ENCODE measurements at places on chromosomes 6 and 20.

DNA sequence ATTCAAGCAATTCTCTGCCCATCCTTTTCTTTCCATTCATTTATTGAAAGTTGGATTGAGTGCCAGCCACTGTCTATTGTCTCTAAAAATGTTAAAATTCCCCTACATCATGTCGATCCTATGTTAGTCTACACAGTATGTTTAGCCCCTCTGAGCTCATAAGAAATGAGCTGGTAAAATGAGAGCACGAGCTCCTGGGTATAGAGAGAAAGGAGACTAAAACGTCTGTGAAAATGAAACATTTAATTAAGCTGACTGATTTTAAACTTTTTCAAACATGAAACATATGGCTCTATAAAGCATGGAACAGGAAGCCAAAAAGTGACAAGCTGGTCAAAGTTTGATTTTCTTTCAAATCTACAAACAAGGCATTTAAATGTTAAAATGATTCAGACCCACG lies 104.0 kb upstream of the ASF1A start:
- H3K27ac ChIP-seq: no peak overlapping the region
- H3K27me3 ChIP-seq: no peaks in the 10 kb centered on the region
- DNase-seq: no peak
- no peaks in the 10 kb centered on the region for H3K4me1 ChIP-seq

DNA sequence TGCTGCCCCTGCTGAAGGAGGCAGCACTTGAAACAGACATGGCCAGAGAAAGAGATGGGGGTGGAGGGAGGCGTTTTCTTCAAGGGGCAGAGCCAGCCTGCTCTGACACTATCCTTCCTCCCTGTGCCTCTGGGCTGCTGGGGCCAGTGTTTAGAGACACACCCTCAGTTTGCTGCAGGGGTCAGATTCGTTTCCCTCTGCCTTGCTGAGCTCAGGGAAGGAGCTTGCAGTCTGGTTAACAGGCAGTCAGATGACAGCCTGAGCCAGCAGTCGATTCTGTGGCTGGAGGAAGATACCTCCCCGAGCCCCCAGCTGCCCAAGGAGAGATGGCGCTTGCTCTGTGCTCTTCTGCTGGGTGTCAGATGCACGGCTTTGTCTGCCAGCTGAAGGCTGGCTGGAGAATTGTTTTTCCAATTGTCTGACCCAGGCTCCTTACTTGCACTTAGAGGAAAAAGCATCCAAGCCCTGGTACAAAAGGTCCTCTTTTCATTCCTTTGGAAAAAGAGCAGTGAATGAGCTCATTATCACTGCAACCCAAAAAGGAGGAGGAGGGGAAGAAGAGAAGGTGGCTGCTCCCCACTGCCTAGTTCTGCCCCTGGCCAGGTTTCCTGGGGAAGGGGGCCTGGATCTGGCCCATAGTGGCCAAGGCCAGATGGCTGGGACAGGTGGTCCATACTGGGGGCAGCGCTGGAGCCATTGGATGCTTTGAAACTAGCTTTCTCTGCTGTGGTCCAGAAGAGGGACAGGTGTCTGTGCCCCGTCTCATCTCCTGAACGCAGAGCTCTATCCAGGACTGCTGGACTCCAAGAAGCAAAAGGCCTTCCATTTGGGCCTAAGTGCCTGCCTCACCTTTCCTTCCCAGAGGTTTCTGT lies 88.2 kb downstream of the TCP11 start:
- peaks cover 33% of the 10 kb centered on the region for H3K36me3 ChIP-seq
- peaks cover 61% of the 10 kb centered on the region for H3K4me1 ChIP-seq
- no peak overlapping the region for H3K4me3 ChIP-seq
- H3K27ac ChIP-seq: peak overlapping the region; percentile 66
- H3K27me3 ChIP-seq: no peaks in the 10 kb centered on the region
- peak; percentile 70 for DNase-seq

- H3K27me3 ChIP-seq: no peaks in the 10 kb centered on the region
- H3K4me3 ChIP-seq: no peak overlapping the region
- no peak for DNase-seq
- no peaks in the 10 kb centered on the region for H3K4me1 ChIP-seq
Measured at GRCh38 chr20:24968278-24968800, 19.3 kb downstream of the CST7 start.

DNA sequence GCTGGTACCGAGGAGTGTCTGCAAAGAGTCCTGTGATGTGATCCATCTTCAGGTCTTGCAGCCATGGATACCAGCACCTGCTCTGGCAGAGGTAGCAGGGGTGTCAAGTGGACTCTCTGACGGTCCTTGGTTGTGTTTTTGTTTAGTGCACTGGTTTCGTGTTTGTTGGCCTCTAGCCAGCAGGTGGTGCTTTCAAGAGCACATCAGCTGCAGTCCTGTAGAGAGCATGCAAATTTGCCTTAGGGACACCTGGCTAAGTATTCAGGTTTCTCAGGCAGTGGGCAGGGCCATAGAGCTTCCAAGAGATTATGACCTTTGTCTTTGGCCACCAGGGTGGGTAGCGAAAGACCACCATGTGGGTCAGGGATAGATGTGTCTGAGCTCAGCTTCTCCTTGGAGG lies 14.5 kb upstream of the RGS17 start:
- H3K27me3 ChIP-seq: peaks cover 6% of the 10 kb centered on the region
- H3K36me3 ChIP-seq: no peaks in the 10 kb centered on the region
- H3K27ac ChIP-seq: no peak overlapping the region

GRCh38 chr20:53013847-53014246 lies 41.7 kb downstream of the TSHZ2 start:
- DNase-seq: no peak
- no peak overlapping the region for H3K27ac ChIP-seq
- no peak overlapping the region for H3K4me3 ChIP-seq
- no peaks in the 10 kb centered on the region for H3K36me3 ChIP-seq
- H3K27me3 ChIP-seq: no peaks in the 10 kb centered on the region

DNA sequence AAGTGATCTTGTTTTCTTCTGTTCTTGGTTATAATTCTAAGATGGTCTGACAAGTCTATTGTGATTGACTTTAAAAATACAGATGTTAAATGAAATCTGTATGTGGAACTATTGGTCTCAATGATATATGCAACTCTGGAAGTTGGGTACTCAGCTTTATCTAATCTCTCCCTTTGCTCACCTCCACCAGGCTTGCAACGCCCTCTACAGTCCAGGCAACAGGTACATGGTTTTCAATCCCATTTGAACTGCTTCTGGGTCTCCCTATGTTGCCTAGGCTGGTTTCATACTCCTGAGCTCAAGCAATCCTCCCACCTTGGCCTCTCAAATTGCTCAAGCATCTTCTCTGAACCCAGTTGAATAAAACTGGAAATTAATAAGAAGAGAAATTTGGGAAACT lies 25.6 kb upstream of the HLA-DQB1 start:
- DNase-seq: peak; percentile 32
- H3K4me1 ChIP-seq: no peaks in the 10 kb centered on the region
- no peak overlapping the region for H3K4me3 ChIP-seq
- H3K27ac ChIP-seq: no peak overlapping the region
- no peaks in the 10 kb centered on the region for H3K36me3 ChIP-seq
- no peaks in the 10 kb centered on the region for H3K27me3 ChIP-seq
